ENCODE measurements at places on chromosomes 3 and 15. TPM values are rescaled to one million over a fixed set of nuclear protein-coding genes. Genes with fewer than 3 reads are reported as not detected.

- peaks cover 11% of the 10 kb centered on the region for H3K36me3 ChIP-seq
- no peak overlapping the region for H3K4me3 ChIP-seq
- H3K27me3 ChIP-seq, result no peaks in the 10 kb centered on the region
- no peaks in the 10 kb centered on the region for H3K4me1 ChIP-seq
- no peak overlapping the region for H3K27ac ChIP-seq
- DNase-seq, result no peak
These were observed 20.1 kb downstream of the VPS8 start for GRCh38 chr3:184832044-184832443.

DNA sequence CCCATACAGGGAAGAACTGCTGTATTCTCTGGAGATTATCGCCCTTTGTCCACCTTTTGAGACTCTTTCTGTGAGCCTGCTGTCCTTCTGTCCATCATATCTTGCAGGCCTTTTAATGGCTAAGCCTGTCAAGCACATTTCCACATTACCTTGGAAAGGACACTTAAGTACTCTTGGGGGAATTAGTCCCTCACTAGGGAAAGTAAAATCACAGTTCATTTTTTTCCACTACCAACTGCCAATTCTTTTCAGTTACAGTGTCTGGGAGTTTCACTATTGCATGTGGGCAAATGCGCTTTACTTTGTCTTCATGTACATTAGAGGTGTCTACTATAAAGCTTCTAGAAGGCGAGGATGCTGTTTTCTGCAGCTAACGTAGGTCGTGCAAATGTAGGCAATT is 242.1 kb downstream of the NSUN3 start:
- no peaks in the 10 kb centered on the region for H3K27me3 ChIP-seq
- no peaks in the 10 kb centered on the region for H3K36me3 ChIP-seq
- no peak overlapping the region for H3K27ac ChIP-seq

DNA sequence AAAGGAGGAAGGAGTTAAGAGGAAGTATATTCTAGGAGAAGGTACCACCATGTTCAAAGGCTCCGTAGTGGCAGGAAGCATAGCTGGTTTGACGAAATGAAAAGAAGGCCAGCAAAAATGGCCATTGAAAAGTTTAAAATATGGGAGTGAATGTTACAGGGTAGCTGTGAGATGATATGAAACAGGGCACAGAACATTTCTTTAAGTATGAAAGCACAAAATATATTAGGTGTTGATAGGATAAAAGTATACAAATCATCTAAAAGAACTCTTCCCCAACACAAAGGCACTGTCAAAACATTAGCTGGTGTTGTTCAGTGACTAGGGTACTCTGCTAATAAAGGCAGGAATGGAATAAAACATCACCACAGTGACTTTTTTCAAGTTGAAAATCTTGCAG is 216.2 kb downstream of the LRRN1 start:
- no peaks in the 10 kb centered on the region for H3K4me1 ChIP-seq
- H3K36me3 ChIP-seq, result no peaks in the 10 kb centered on the region
- H3K27ac ChIP-seq, result no peak overlapping the region
- H3K4me3 ChIP-seq, result no peak overlapping the region
- peaks cover 2% of the 10 kb centered on the region for H3K27me3 ChIP-seq

GRCh38 chr15:95284933-95285421 is 1045.5 kb upstream of the NR2F2 start:
- no peak for DNase-seq
- peaks cover 72% of the 10 kb centered on the region for H3K4me1 ChIP-seq
- no peaks in the 10 kb centered on the region for H3K36me3 ChIP-seq
- H3K27ac ChIP-seq, result peak overlapping the region; percentile 19

GRCh38 chr3:73787620-73788019 is 162.9 kb upstream of the PDZRN3 start:
- H3K4me1 ChIP-seq, result peaks cover 21% of the 10 kb centered on the region
- no peak overlapping the region for H3K4me3 ChIP-seq
- H3K27ac ChIP-seq, result no peak overlapping the region

The SNAP23 gene
- 59.2 TPM for total RNA-seq

GRCh38 chr3:12891985-12892839 is 50.8 kb upstream of the RPL32 start:
- H3K27me3 ChIP-seq, result peaks cover 24% of the 10 kb centered on the region
- H3K36me3 ChIP-seq, result no peaks in the 10 kb centered on the region
- H3K4me3 ChIP-seq, result no peak overlapping the region

- no peak overlapping the region for H3K4me3 ChIP-seq
- H3K27me3 ChIP-seq, result no peaks in the 10 kb centered on the region
- H3K36me3 ChIP-seq, result peaks cover 14% of the 10 kb centered on the region
- no peak overlapping the region for H3K27ac ChIP-seq
These were observed 161.7 kb downstream of the CFAP20DC start for GRCh38 chr3:58888087-58888486.

The HCN4 gene
- total RNA-seq, result 4.0 TPM

DNA sequence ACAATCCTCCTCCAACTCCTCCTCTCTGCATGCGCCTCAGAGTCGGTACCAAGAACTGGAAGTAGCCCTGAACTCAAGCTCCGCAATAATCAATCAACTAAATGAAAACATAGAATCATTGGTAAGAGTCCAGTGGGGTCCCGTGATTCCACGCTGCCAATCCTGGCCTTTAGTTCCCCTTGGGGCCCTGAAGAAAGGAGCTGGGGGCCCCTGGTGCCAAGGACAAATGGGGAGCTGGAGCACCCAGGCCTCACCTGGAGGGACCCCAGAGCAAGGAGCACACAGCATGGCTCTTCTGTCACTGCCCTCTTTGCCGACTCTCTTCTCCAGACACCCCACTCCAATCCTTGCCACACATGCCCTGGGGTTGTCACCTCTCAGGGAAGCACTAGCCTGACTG is 80.3 kb downstream of the ADAMTS7 start:
- no peak overlapping the region for H3K27ac ChIP-seq
- H3K4me1 ChIP-seq, result no peaks in the 10 kb centered on the region
- DNase-seq, result no peak
- no peak overlapping the region for H3K4me3 ChIP-seq
- H3K27me3 ChIP-seq, result peaks cover 17% of the 10 kb centered on the region

- H3K27me3 ChIP-seq, result peaks cover 34% of the 10 kb centered on the region
- H3K36me3 ChIP-seq, result no peaks in the 10 kb centered on the region
- H3K27ac ChIP-seq, result no peak overlapping the region
These were observed 40.5 kb upstream of the CCK start for GRCh38 chr3:42306499-42306898.

The KLHL40 gene
- total RNA-seq, result not detected

DNA sequence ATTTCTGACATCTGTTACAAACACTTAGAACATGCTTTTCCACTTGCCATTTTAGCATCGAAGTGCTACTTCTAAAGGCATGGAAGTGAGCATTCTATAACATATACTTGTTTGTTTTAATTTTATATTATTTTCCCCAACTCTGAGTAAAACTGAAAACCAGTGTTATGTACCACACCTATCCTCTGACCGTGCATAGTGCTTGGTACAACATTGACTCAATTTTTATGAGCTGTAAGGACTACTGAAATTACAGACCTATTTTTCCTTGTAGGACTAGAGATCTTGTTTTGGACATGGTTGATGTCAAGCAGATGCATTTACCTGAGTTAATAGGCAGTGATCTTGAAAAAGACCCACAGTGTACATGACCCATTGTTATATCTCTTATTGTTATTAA is 51.5 kb upstream of the CCNB2 start:
- peaks cover 7% of the 10 kb centered on the region for H3K36me3 ChIP-seq
- no peak overlapping the region for H3K4me3 ChIP-seq
- no peaks in the 10 kb centered on the region for H3K4me1 ChIP-seq
- no peak for DNase-seq

DNA sequence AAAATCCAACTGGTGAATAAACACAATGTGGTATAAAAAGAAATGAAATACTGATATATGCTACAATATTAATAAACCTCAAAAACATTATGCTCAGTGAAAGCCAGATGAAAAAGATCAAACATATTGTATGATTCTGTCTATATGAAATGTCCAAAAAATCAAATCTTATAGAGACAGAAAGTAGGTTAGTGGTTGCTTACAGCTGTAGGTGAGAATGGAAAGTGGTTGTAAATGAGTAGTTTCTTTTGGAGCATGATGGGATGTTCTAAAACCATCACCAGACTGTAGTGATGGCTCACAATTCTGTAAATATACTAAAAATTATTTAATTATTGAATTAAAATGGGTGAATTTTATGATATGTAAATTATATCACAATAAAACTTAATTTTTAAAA is 58.4 kb downstream of the SENP7 start:
- H3K4me1 ChIP-seq, result no peaks in the 10 kb centered on the region
- H3K4me3 ChIP-seq, result no peak overlapping the region
- peaks cover 23% of the 10 kb centered on the region for H3K36me3 ChIP-seq
- no peak overlapping the region for H3K27ac ChIP-seq

DNA sequence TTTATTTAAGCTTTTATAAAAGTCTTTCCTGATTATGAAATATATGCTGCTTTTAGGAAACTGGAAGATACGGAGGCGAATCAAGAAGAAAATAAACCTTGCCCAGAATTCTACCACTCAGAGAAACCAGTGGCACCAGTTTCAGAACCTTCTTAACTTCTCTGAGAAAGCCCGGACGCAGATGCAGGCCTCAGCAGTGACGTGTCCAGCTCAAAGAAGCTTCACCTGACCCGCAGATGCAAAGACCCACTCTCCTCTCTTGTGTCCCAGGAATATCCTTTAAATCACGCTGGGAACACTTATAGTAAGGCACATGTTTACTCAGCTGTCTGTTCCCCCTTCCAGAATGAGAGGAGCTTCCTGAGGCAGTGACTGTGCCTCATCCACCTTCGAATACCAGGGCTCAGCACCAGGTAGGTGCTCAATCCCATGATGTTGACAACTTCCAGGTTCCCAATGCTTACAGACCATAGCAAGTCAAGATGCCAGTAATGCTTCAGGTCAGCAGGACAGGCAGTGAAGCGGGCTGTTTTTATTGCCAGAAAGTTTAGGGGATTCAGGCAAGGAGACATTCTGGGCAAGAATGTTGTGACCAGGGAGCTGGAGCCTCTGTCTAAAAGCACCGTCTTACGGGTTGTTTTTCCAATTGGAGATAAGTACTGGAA is 39.9 kb upstream of the LDHAL6B start:
- H3K27me3 ChIP-seq, result no peaks in the 10 kb centered on the region
- peaks cover 9% of the 10 kb centered on the region for H3K4me1 ChIP-seq
- H3K36me3 ChIP-seq, result peaks cover 8% of the 10 kb centered on the region
- no peak overlapping the region for H3K4me3 ChIP-seq
- no peak for DNase-seq

The LMCD1 gene
- total RNA-seq, result 29.0 TPM

- H3K4me1 ChIP-seq, result peaks cover 65% of the 10 kb centered on the region
- no peaks in the 10 kb centered on the region for H3K27me3 ChIP-seq
- no peaks in the 10 kb centered on the region for H3K36me3 ChIP-seq
- H3K27ac ChIP-seq, result no peak overlapping the region
- H3K4me3 ChIP-seq, result peak overlapping the region; percentile 38
These were observed 42.9 kb downstream of the IDH2 start for GRCh38 chr15:90059208-90059985.
